ENCODE measurements at places on chromosomes 13 and 19.

DNA sequence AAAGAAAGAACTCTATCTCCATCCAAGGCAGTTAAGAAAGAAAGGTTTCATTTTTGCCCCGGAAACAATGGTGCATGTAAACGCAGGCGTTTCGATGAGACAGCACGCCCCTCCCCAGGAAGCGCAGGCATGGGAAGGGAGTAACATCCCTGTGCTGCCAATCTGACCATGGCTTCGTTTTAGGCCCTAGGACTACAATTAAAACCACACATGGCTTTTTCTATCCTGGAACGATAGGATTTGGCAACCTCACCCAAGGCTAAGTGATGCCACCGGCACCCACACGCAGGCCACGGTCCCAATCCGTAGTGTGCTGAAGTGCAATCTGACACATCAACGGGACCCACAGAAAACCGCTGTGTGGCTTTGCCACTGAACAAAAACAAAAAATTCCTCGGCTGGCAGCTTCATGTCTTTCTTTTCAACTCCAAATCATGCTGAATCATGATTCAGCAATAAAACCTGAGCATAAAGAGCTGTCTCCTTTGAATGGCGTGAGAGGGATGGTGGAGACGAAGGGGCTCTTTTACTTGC is 24.2 kb downstream of the RANBP3 start:
- no peak for DNase-seq

GRCh38 chr19:4991996-4992698 is 23.2 kb downstream of the KDM4B start:
- no peak for DNase-seq

DNA sequence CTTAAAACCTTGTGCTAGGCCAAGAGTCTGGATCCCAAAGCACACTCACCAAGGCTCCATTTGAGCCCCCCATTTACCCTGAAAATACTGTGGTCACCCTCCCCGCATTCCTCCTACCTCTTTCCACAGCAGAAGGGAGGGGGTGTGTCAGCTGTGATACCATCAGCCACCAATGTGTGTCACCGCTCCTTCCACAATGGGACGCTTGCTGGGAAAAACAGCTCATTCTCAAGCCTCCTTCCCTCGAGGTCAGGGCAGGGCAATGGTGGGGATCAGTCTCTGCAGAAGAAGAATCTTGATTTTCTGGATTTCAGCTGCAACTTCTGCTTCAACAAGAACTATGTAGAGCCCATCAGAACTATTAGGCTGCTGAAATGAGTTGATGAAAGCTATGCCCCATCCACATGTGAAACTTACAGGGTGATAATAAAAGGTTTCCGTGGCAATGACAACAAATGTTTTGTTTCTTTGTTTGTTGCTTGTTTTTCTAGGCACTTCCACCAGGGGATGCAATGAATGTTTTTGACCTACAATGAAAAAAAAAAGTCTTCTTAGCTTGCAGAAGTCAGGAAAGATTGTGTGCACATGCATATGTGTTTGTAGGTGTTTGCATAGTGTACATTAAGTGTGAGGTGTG is 26.4 kb upstream of the ZNF507 start:
- no peak for DNase-seq

DNA sequence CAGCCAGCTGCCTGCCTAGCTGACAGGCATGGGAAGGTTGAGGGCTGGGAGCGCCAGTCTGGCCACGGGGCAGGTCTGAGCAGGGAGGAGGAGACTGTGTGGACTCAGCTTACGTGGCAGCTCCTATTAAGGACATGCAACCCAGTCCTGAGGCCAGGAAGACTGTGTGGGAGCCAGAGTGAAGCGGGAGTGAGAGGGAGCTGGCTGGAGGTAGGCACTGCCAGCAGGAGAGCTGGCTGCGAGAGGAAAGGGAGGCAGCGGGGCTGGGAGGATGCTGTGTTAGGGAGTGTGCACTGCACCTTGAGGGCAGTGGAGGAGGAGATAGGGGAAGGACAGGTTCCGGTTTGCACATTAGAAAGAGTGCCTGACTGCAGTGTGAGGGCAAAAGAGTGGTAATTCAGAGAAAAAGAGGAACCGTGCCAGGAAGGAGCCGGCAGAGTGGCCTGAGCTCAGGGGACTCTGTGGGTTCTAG is 99.2 kb downstream of the SLC7A1 start:
- peak; percentile 67 for DNase-seq

DNA sequence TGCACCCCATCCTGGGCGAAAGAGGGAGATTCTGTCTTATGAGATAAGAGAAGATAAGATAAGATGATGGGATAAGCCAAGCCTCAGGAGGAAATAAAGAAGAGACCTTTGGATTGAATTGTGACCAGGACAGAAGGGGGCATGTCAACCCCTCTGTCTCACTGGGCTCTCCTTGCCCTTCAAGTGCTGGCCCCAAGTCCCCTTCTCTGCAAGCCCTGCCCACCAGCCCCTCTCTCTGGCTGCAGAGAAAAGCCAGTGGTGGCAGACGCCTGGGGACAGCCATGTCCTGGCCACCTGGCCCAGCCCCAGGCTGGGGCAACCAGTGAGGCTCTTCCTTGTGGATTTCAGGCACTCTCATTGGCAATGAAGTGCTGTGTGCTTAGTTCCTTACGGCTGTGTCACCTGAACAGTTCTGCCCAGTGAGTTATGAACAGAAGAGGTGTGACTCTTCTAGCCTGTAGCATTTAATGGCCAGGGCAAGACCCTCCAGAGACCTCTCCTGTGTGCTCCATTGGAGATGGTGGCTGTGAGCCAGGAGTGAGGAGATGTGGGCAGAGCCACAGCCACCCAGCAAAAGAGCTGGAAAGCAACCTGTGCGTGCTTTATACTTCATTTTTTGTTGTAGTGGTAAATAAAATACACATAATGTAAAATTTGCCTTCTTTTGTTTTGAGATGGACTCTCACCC is 6.1 kb upstream of the BTBD2 start:
- DNase-seq = no peak

DNA sequence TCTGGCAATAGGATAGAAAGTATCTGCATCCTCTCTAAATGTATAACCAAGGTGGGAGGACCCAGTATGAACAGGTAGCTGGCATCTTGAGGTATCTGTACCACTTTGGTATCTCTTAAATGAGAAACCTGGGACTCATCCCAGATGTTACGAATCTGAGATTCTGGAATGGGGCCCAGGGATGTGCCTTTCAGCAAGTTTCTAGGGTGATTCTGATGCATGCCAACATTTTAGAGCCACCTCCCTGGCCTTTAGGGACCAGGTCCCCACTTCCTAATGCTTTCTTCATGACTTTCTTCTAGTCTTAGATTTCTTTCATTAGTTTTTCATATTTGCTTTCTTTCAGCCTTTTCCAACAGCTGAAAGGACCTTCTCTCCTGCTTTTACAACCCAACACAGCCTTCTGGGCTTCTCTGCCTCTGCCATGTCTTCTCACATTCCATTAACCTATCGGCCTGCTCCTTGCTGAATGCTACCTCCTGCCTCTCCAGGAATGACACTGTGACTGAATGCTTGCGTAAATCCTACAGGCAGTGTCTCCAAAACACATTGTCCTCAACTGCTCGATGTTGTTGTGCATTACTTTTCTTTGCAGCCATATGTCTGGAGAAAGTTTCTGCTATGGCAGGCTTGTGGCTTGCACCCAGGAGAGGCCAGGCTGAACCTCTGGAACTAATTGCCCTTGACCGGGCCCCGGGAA is 284.0 kb downstream of the DNAJC15 start:
- DNase-seq = no peak

DNA sequence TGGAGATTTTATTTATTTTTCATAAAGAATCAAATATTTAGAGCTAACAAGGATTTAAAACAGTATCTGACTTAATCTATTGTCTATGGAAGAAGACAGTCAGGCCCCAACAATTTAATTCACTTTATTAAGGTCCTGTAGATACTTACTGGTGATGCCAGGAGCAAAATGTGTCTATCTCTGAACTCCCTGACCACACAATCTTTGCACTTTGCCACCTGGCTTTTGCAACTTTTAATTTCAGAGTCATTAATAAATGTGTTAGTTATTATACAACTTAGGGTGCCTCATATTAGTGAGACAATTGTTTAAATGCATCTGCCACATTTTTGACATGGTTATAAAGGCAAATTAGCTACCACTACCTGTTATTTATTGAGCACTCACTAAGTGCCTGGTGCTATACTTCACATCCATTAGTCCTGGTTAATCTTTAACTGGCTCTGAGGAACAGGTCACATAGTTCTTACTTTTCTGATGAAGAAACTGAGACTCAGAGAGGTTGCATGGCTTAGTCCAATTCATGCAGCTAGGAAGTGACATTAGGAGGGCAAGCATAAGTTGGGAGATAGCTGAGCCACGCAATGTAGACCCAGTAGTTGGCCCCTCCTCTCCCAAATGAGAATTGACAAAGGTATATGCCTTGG is 297.9 kb downstream of the DCT start:
- DNase-seq = no peak

DNA sequence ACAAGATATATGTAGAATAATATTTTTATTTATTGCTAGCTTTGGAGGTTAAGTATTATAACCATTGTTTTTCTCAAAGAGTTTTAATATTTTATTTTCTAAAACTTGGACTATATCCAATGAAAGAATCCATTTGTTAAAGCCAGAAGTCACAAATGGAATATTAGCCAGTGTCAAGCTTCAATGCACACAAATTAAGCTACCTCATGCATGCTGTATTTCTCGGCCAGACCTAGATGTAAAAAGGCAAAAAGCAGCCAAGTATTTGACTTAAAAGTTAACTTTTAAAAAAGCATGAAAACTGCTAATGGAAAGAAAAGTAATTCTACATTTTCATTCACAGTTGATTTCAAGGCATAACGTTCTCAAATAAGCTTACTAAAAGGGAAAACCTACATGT is 160.0 kb upstream of the ATXN8OS start:
- peak; percentile 10 for DNase-seq

- no peak for DNase-seq
These were observed 16.7 kb upstream of the PLPP2 start for GRCh38 chr19:307793-308420.

GRCh38 chr19:34490141-34490766 is 8.7 kb downstream of the WTIP start:
- no peak for DNase-seq

GRCh38 chr13:32616883-32617511 is 30.7 kb downstream of the PDS5B start:
- no peak for DNase-seq

DNA sequence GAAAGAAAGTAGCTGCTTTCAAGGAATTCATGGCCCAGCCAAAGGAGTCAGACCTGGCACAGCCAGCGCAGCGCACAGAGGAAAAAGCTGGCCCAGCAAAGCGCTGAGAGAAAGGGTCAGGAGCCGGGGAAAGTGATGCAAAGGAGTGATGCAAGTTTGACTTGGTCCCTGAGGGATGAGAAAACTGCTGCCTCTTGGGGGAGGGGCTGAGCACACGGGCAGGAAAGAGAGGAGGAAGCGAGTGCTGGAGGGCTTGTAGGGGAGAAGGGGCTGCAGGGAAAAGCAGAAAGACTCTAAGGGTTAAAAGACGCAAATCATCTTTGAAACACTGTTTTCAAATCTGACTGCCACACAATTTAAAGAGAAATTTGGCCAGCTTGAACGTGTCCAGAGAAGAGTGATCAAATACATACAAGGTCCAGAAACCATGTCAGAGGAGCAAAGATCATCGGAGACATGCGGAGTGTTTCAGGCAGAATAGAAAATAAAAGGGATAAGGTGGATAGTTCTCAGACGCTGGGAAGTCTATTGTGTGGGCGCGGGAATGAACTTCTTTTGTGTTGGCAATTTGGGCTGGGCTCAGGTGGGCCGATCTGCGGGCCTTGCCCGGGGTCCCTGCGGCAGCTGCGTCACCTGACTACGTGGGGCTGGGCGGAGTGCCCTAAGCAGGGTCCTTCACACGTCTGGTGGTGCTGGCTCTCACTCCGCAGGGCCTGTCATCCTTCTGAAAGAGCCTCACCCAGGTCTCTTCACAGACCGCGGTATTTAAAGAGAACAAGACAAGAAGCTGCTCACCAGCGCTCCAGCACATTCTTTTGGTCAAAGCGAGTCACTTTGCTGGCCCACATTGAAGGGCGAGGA is 18.1 kb downstream of the N4BP2L1 start:
- DNase-seq = peak; percentile 27

DNA sequence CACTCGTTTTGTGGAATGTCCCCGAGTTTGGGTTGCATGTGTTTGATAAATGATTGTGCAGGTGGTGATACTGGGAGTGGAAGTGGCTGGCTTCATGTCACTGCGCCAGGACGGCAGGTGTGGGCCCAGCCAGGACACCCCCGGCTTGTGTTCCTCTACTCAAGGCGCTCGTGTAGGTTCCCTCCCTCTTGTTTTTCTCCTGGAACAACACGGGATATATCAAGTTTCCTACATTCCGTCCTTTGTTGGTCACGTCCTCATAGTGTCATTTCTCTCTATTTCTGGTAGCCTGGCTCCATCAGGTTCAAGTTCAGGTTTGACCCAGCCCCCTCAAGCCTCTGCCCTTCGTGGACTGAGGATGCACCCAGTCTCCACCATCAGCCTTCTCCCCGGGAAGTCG is 16.3 kb downstream of the IL17D start:
- no peak for DNase-seq

DNA sequence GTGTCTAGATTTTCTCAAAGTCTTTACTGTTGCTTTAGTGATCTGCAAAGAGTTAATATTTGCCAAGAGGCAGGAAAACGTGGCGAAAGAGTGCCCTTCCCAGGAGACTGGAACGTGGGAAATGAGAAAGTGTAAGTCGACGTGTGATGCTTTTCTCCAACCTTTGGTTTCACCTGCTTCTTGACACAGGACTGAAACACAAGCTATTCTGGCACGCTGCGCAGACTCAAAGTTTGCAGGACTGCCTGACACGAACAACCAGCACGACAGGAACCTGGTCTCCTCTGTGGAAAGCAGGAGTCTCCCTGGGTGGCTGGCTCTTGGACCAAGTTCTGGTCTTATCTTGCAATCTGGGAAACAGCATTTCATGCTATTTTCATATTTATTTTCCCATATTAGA is 28.6 kb downstream of the RFXAP start:
- DNase-seq = no peak

DNA sequence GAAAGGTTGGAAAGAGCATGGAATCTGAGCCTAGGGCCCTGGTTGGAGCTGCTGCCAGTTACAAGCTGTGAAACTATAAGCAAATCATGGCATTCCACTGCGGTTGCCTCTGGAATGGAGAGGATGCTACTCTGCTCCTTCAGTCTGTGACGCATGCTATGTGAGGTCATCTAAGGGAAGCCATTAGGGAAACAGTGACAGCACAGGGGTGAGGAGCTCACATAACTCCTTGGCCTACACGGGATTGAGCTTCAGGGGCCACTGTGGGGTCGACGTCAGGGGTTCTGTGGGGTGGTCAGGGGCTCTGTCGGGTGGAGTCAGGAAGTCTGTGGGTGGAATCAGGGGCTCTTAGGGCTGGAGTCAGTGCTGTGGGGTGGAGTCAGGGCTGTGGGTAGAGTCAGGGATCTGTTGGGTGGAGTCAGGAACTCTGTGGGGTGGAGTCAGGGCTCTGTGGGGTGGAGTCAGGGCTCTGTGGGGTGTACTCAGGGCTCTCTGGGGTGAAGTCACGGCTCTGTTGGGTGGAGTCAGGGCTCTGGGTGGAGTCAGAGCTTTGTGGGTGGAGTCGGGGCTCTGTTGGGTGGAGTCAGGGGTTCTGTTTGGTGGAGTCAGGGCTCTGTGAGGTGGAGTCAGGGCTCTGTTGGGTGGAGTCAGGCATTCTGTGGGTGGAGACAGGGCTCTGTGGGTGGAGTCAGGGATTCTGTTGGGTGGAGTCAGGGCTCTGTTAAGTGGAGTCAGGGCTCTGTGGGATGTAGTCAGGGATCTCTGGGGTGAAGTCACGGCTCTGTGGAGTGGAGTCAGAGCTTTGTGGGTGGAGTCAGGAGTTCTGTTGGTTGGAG is 35.8 kb upstream of the MEDAG start:
- DNase-seq = peak; percentile 45

GRCh38 chr19:50567882-50568727 is at the start of gene LRRC4B:
LRRC4B (minus strand) TSS chr19:50568435; CDS start chr19:50548838, 19,597 bp downstream.
- DNase-seq = no peak

All from kidney glomerular epithelial cell (primary cell).